ENCODE measurements at places on chromosomes 7 and 10.

DNA sequence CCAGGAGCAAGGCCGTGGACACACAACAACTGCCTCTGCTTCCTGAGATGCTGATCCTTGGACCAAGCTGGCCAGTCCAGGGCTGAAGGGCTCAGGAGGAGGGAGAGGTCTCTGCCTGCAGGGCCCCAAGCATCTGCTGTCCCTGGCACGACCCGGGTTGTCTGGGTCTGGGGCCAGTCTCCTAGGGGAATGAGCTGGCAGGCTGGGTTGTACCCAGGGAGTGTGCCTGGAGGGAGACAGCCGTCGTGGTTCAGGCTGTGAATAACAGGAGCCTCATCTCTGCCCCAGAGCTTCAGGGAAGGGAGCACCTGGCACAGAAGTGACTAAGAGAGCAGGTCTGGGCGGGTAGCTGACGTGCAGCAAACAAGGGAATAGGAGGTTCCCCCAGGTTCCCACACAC is 17.9 kb upstream of the SERPINE1 start:
- no peaks in the 10 kb centered on the region for H3K4me1 ChIP-seq
- peaks cover 33% of the 10 kb centered on the region for H3K27me3 ChIP-seq
- no peak overlapping the region for H3K27ac ChIP-seq
- no peak for DNase-seq

GRCh38 chr10:132421847-132422751 is 25.1 kb downstream of the PWWP2B start:
- peaks cover 7% of the 10 kb centered on the region for H3K4me1 ChIP-seq
- H3K4me3 ChIP-seq: no peak overlapping the region
- no peak for DNase-seq
- peak overlapping the region; percentile 53 for H3K27ac ChIP-seq
- peaks cover 2% of the 10 kb centered on the region for H3K36me3 ChIP-seq

GRCh38 chr7:156896388-156897022 is 3.5 kb upstream of the LMBR1 start:
- H3K27me3 ChIP-seq: peaks cover 18% of the 10 kb centered on the region
- peaks cover 17% of the 10 kb centered on the region for H3K4me1 ChIP-seq
- H3K4me3 ChIP-seq: no peak overlapping the region
- peaks cover 15% of the 10 kb centered on the region for H3K36me3 ChIP-seq
- H3K27ac ChIP-seq: no peak overlapping the region

- H3K27me3 ChIP-seq: no peaks in the 10 kb centered on the region
- no peak overlapping the region for H3K27ac ChIP-seq
- H3K4me1 ChIP-seq: peaks cover 8% of the 10 kb centered on the region
- DNase-seq: no peak
- no peaks in the 10 kb centered on the region for H3K36me3 ChIP-seq
Observed at GRCh38 chr7:2616387-2617324, 15.1 kb upstream of the TTYH3 start.

- no peak overlapping the region for H3K4me3 ChIP-seq
- no peaks in the 10 kb centered on the region for H3K27me3 ChIP-seq
- peaks cover 3% of the 10 kb centered on the region for H3K36me3 ChIP-seq
- H3K4me1 ChIP-seq: peaks cover 12% of the 10 kb centered on the region
Observed at GRCh38 chr10:95832216-95833041, 75.3 kb upstream of the CC2D2B start.

- DNase-seq: no peak
- peaks cover 3% of the 10 kb centered on the region for H3K36me3 ChIP-seq
- H3K27me3 ChIP-seq: no peaks in the 10 kb centered on the region
- peak overlapping the region; percentile 1 for H3K4me3 ChIP-seq
- H3K4me1 ChIP-seq: peaks cover 30% of the 10 kb centered on the region
- peak overlapping the region; percentile 91 for H3K27ac ChIP-seq
Observed at GRCh38 chr7:131188367-131189339, 139.0 kb upstream of the MKLN1 start.

- H3K4me3 ChIP-seq: no peak overlapping the region
- H3K4me1 ChIP-seq: no peaks in the 10 kb centered on the region
- no peaks in the 10 kb centered on the region for H3K36me3 ChIP-seq
- H3K27ac ChIP-seq: no peak overlapping the region
- DNase-seq: no peak
Observed at GRCh38 chr7:17384400-17384799, 85.9 kb downstream of the AHR start.

DNA sequence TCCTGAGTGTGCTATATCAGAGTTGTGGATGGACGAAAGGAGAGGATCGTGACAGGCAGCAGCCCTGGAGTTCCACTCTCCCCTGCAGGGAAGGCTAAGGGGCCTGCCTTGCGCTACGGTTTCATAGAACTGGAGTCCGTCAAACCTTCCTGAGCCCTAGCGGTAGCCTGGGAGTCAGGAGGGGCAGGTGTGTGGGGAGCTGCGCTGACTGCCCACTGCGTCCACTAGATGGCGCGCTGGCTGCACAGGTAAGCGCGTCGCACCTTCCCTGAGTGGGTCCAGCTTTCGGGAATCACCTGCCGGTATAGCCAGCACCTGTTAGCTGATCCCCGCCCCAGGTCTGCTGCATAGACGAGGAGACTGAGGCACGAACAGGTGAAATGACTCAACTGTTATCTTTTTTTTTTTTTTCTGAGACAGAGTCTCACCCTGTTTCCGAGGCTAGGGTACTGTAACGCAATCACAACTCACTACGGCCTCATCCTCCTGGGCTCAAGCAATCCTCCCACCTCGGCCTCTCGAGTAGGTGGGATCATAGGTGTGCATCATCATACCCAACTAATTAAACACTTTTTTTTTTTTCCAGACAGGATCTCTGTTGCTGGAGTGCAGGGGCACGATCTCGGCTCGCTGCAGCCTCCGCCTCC is 20.2 kb upstream of the BAIAP2L1 start:
- DNase-seq: peak; percentile 30
- H3K4me3 ChIP-seq: no peak overlapping the region
- no peaks in the 10 kb centered on the region for H3K36me3 ChIP-seq
- H3K4me1 ChIP-seq: no peaks in the 10 kb centered on the region
- peaks cover 51% of the 10 kb centered on the region for H3K27me3 ChIP-seq

GRCh38 chr7:39616138-39616537 is 7.2 kb upstream of the RALA start:
- H3K4me3 ChIP-seq: no peak overlapping the region
- H3K4me1 ChIP-seq: no peaks in the 10 kb centered on the region
- H3K36me3 ChIP-seq: no peaks in the 10 kb centered on the region
- no peak for DNase-seq
- H3K27me3 ChIP-seq: peaks cover 36% of the 10 kb centered on the region

GRCh38 chr10:24680647-24681524 is 42.8 kb downstream of the ARHGAP21 start:
- H3K36me3 ChIP-seq: no peaks in the 10 kb centered on the region
- H3K27me3 ChIP-seq: no peaks in the 10 kb centered on the region
- no peak overlapping the region for H3K4me3 ChIP-seq

- H3K27ac ChIP-seq: no peak overlapping the region
- peaks cover 23% of the 10 kb centered on the region for H3K4me1 ChIP-seq
- DNase-seq: no peak
Observed at GRCh38 chr10:6643962-6644361, 63.9 kb upstream of the PRKCQ start.

DNA sequence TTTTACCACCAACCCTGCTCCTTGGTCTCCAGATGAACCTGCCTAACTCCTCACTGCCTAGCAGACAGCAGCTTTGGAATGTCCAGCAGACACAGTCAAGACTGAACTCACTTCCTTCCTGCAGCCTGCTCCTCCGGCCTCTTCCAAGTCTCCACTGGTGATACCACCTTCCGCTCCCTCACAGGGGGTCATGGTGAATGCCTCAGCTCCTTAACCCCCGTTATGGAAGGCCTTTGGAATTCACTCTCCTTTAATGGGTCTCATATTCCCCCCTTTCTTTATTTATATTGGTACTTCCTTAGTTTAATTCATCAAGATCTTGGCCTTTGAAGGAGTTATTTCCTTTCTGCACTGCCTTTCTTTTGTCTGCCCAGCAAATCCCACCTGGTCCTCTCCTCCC is 44.9 kb upstream of the ZNF32 start:
- peaks cover 13% of the 10 kb centered on the region for H3K27me3 ChIP-seq
- H3K4me1 ChIP-seq: peaks cover 5% of the 10 kb centered on the region
- no peak for DNase-seq
- H3K27ac ChIP-seq: no peak overlapping the region
- H3K4me3 ChIP-seq: no peak overlapping the region

DNA sequence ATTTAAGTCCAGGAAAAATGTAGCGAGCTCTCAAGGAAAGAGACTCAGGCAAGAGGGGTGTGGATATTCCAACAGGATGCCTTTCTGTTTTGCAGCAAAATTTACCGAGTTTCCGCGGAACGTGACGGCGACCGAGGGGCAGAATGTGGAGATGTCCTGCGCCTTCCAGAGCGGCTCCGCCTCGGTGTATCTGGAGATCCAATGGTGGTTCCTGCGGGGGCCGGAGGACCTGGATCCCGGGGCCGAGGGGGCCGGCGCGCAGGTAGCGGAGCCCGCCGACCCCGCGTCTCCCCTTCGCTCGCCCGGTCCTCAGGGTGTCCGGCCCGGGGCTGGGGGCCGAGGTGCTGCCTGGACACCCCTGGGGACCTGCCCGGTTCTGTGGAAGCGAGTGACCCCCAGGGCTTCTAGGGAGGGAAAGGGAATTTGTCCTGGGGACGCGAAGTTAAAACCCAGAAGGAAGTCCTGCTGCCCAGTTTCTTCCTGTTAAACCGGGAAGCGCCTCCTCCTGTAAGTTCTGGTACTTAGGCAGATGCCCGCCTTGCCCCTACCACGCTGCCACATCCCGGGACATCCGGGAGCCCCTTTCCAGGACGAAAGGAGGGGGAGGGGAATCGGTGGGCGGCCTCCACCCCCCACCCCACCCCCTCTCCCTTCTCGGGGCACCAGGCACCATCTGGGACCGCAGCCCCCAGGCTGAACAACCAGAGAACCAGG is 2.5 kb downstream of the VSTM2A start:
- no peak overlapping the region for H3K27ac ChIP-seq
- H3K36me3 ChIP-seq: no peaks in the 10 kb centered on the region
- no peak for DNase-seq
- no peaks in the 10 kb centered on the region for H3K4me1 ChIP-seq
- peaks cover 25% of the 10 kb centered on the region for H3K27me3 ChIP-seq
- no peak overlapping the region for H3K4me3 ChIP-seq

DNA sequence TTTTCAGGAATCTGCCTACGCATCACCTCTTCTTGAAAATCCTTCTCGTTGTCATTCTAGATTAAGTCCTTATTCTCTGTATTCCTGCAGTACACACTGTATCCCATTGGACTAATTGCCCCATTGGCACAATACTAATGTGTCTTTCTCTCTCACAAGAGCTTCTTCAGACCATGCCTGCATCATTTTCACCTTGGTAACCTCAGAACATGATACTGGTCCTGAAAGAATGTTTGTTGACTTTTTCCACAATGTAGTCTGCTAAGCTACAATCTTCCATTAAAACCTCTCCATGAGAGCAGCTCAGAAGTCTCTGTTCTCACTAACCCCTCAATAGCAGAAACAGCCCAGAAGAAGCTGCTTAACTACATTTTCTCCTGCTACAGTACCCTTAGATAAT is 270.7 kb downstream of the PCDH15 start:
- H3K4me3 ChIP-seq: no peak overlapping the region
- no peak overlapping the region for H3K27ac ChIP-seq
- no peak for DNase-seq

DNA sequence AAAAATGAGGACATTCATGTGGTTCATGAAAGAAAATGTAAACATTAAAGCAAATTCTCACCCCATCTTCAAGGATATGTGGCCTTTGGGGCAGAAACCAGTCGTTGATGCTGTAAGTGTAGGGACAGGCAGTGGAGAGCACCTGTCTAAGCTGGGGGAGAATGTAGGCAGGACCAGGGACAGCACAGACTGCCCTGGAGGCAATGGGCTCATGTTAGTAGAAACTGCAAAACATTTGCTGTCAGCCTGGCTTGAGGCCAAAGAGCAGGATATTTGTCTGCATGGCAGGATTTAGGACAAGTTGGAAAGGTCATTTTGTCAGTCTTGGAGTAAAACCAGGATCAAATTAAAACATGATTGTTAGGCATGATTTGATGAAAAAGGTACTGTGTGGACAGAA is 211.6 kb upstream of the AGK start:
- no peaks in the 10 kb centered on the region for H3K36me3 ChIP-seq
- H3K27ac ChIP-seq: no peak overlapping the region
- no peak for DNase-seq
- H3K4me1 ChIP-seq: no peaks in the 10 kb centered on the region
- no peak overlapping the region for H3K4me3 ChIP-seq
- H3K27me3 ChIP-seq: peaks cover 10% of the 10 kb centered on the region

- DNase-seq: peak; percentile 48
- H3K4me3 ChIP-seq: no peak overlapping the region
- no peaks in the 10 kb centered on the region for H3K4me1 ChIP-seq
- H3K36me3 ChIP-seq: no peaks in the 10 kb centered on the region
Observed at GRCh38 chr7:26061678-26062603, 90.1 kb upstream of the NFE2L3 start.

DNA sequence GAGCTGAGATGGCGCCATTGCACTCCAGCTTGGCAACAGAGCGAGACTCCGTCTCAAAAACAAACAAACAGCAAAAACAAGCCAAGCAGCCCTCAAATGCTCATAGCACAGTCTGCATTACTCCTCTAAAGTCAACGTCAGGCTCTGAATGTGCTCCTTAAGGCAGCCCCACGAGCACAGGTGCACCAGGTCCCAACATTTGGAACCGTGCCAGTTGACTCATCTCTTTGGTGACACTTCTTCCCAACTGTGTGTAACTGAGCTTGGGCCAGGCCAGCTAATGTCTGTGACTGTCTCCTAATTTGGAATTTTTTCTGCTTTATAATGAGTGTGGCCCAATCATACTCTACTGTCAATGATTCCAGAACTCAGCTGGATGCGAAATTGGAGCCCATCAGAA is 66.3 kb upstream of the EFCAB10 start:
- DNase-seq: no peak
- H3K27ac ChIP-seq: peak overlapping the region; percentile 64
- H3K27me3 ChIP-seq: no peaks in the 10 kb centered on the region

DNA sequence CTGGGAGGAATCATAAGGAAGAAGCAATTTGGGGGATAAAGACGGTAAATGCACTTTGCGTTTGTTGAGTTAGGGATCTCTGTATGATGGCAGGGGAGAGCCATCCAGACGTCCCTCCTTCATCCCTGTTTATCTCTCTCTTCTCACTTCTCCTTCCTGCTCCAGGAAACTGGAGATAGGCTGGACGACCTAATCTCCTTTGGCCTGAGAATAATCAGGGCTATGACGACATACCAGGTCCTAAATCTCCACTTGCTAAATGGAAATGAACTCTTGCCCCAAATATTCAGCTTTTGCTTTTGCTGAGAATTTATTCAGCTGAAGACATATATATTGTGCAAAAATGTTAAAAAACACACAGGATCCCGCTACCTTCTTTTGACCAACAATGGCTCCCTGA is 182.9 kb upstream of the INHBA start:
- no peaks in the 10 kb centered on the region for H3K27me3 ChIP-seq
- H3K27ac ChIP-seq: no peak overlapping the region
- H3K4me1 ChIP-seq: peaks cover 16% of the 10 kb centered on the region
- no peak overlapping the region for H3K4me3 ChIP-seq
- H3K36me3 ChIP-seq: peaks cover 5% of the 10 kb centered on the region

- DNase-seq: no peak
- H3K36me3 ChIP-seq: peaks cover 2% of the 10 kb centered on the region
- no peak overlapping the region for H3K4me3 ChIP-seq
- no peaks in the 10 kb centered on the region for H3K27me3 ChIP-seq
Observed at GRCh38 chr10:93440591-93441091, 41.5 kb downstream of the MYOF start.

- H3K4me1 ChIP-seq: peaks cover 53% of the 10 kb centered on the region
- peak overlapping the region; percentile 94 for H3K27ac ChIP-seq
- peak overlapping the region; percentile 99 for H3K4me3 ChIP-seq
- peaks cover 10% of the 10 kb centered on the region for H3K36me3 ChIP-seq
- H3K27me3 ChIP-seq: no peaks in the 10 kb centered on the region
Observed at GRCh38 chr10:42551582-42552187, 86.7 kb downstream of the ZNF33B start.

Data from central memory CD8-positive, alpha-beta T cell (primary cell).